ENCODE measurements at places on chromosomes 3 and 15. TPM values are rescaled to one million over a fixed set of nuclear protein-coding genes. Genes with fewer than 3 reads are reported as not detected.
A peak's percentile ranks its signal among the peaks of the same experiment; 100 is the strongest.

DNA sequence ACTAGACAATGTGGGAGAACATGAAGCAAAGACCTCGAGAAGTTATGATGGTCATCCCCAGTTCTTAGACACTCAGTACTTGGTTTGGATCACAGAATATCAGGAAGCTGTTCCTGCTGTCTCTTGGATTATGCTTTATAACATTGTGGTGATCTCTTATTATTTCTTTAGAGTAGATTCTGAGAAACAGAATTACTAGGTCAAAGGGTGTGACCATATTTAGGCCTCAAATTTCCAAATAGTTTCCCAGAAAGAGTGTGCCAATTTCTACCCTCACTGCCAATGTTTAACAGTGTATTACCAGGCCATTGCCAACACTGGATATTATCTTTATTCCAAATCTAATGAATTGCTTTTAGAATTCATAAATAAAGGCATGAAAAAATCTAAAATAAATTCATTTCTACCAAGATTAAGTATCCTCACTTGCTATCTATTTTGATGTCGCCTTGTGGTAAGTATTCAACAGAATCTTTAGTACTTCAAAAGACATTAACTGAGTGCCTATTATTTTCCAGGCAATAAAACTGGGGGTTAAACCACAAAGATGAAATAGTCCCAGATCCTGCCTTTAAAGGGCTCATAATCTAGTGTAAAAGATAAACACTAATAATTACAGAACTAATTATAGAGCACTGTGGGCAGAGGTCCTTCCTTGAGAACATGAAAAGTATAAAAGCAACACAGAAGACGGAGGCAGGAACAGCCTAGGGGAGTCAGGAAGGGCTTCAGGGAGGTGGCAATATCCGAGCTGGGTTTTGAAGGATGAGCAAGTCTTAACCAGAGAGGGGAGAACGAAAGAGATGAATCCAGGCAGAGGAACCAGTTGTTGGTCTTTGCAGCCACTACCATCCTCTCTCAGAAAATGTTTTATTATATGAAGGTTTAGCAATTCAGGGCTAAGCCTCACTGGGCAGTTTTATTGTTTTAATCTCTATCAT is 86.8 kb downstream of the IGF2BP2 start:
- DNase-seq: no peak

DNA sequence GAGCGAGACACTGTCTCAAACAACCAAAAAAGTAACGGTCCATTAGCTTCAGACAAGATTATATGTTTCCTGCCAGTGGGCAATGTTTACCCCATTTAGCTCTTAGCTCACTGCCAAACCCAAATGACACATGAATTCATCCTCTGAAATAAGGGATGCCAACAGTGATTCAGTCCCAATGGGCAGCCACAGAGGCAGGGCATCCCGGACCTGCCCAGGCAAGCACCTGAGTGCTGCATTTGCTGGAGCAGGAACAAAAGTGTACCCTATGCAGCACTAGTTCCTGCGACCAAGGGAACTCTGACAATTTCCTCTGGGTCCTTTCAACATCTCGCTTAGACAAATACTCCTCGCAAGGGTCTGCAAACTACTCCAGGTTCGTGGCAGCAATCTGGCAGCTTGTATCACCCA is 8.0 kb downstream of the IP6K2 start:
- no peak for DNase-seq

- DNase-seq: no peak
These were observed 19.6 kb downstream of the NR2F2 start for GRCh38 chr15:96349857-96350720.

DNA sequence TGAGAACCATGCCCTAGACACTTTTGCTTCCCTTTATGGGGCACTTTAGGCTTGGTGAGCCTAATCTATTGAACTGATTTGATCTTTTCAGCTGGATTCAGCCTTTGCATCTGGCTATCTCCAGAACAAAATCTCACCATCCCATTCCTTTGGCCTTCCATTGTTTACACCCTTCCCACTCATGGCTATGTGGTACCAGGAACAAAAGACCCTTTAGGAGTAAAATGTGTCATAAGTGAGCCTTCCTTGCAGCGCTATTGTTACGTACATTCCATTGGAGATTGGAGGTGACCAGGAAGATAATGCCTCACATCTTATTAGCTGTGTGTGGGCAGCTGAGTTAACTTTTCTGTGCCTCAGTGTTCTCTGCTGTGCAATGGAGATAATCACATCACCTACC is 188.4 kb downstream of the SATB1 start:
- DNase-seq: no peak

DNA sequence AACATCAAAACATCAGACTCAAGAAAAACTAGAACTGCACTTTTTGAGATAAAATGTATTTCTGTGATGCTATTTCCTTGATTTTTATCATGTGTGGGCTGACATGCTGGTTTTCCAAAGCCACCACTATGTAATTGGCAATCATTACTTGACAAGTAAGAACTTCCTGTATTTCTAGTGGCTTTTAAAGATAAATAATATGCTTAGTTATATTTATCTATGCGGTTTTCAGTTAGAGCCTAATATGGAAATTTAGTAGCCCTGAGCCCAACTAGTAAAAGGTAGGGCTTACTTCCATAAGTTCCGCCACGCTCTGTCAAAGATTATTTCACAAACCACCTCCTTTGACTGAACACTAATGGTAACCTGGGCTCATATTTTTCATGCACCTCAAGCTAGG is 91.6 kb downstream of the PPARG start:
- DNase-seq: no peak

- DNase-seq: no peak
These were observed 800.6 kb upstream of the CFAP20DC start for GRCh38 chr3:59850417-59850816.

- DNase-seq: peak; percentile 66
These were observed 44.0 kb downstream of the PSMD6 start for GRCh38 chr3:63979093-63979885.

GRCh38 chr15:37028625-37029296 is 71.6 kb downstream of the MEIS2 start:
- DNase-seq: no peak

GRCh38 chr3:49023775-49024174 is 1.9 kb downstream of the NDUFAF3 start:
- no peak for DNase-seq

Gene RAB6B
- 0.07 TPM for total RNA-seq

Gene STRC
- total RNA-seq: 0.05 TPM

Measured in activated CD4-positive, alpha-beta T cell treated with anti-CD3 and anti-CD28 coated beads, Interleukin-2, amount 10 ng/mL, durations not matched to agents 24 days and 14 days (primary cell).